ENCODE measurements at places on chromosomes 16 and 17.

DNA sequence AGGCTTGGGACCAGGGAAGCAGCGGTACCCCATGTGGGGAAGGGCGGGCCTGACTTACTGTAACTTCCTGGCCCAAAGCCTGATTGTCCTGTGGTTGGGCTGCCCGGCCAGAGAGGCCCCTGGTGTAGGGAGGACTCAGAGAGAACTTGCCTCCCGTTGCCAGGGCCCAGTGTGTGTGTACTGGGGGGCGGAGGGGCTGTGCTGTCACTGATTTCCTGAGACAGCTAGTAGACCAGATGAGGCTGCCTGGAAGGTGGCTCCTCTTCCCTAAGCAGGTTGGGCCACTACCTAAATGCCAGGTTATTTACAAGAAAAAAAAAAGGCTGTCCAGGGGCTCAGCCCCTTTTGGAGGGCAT lies 16.7 kb downstream of the SOCS3 start:
- DNase-seq = peak; percentile 55

- no peak for DNase-seq
Measured at GRCh38 chr17:2701996-2702741, 9.4 kb downstream of the CLUH start.

GRCh38 chr17:41813152-41813680 lies 412 bp downstream of the FKBP10 start:
- DNase-seq = no peak

- DNase-seq = peak; percentile 60
Measured at GRCh38 chr16:15897834-15898254, 9.4 kb upstream of the CEP20 start.

DNA sequence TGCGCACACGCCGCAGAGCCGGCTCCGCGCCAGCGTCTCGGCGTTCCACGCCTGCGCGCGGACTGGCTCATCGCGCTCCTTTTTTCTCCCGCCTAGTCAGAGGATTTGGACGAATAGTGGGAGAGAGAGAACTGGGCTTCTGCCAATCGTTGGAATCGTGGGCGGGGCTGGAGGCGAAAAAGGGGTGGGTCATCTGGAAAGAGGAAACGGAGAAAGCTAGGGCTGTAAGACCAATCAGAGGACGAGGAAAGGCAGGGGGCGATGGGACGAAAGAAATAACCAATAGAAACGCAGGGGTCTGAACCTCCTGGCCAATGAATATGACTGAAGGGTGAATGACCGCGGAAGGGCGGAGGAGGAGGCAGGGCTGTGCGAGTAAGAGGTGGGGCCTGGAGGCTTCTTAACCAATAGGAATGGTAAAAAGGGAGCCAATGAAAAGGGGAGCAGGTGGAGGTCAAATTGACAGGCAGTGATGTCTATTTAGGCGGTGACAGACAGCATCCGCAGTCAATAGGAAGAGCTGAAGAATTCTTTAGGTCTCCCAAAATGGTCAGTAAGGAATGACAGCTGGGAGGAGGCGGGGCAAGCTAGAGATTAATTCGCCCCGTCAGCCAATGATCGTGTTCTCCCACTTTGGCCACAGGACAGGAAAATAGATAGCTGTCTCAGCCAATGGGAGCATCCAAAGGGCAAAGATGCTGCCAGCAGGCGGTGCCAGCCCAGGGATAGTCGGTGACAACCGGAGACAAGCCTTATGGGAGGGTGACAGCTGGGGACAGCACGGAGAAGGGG lies at the start of gene TBC1D10B:
Gene TBC1D10B (minus strand): TSS at position 39 of the 792 bp plus-strand sequence. CDS start 311 bp downstream, outside the sequence.
- DNase-seq = peak; percentile 98

DNA sequence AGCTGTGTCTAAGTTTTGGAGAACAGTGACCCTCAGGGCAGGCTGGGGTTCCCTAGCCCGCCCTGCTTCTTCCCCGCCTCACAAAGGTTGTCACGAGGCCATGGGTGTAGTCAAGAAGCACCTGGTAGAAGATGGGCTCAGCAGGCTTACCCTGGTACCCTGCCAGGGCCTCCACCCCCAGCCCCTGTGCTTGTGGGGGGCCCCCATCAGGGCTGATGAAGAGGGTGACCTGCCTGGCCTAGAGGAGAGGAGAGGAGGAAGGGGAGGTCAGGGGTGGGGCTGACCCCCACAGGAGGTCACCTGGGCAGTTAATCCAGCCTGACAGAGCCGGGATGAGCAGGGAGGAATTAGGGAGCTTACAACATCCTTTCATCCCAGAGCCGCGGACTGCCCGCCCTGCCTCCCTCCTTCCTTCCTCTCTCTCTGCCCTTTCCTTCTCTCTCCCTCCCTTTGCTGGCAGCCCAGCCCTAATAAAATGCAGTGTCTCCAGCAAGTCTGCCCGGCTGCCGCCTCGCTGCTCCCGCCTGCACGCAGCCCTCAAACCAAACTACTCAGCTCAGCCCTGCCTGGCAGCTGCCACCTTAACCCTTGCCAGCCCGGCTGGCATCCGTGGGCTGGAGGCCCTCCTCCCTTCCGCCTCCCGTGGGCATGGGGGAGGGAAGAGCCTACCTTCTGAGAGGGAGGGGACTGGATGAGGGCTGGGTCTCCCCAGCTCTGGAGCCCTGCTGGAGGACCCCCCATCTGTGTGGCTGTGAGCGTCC lies 7.2 kb downstream of the DLX3 start:
- DNase-seq = no peak

GRCh38 chr16:81778861-81779535 lies at the start of gene PLCG2:
Gene PLCG2 (plus strand): TSS chr16:81779291. CDS start chr16:81785990, 6,699 bp downstream.
- DNase-seq = peak; percentile 93

DNA sequence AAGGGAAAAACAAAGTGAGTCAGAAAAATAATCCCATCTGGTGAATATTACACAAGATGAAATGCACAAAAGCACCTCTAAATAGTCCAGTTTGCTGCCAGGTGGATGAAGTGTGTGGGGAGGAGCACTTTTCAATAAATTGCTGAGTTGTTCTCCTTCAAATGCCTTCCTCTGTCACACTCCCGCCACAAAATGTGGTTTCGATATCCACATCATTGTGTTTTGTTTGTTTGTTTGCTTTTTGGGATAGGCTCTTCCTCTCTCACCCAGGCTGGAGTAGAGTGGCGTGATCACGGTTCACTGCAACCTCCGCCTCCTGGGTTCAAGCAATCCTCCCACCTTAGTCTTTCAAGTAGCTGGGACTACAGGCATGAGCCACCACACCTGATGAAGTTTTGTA lies 24.6 kb upstream of the SHISA9 start:
- no peak for DNase-seq

DNA sequence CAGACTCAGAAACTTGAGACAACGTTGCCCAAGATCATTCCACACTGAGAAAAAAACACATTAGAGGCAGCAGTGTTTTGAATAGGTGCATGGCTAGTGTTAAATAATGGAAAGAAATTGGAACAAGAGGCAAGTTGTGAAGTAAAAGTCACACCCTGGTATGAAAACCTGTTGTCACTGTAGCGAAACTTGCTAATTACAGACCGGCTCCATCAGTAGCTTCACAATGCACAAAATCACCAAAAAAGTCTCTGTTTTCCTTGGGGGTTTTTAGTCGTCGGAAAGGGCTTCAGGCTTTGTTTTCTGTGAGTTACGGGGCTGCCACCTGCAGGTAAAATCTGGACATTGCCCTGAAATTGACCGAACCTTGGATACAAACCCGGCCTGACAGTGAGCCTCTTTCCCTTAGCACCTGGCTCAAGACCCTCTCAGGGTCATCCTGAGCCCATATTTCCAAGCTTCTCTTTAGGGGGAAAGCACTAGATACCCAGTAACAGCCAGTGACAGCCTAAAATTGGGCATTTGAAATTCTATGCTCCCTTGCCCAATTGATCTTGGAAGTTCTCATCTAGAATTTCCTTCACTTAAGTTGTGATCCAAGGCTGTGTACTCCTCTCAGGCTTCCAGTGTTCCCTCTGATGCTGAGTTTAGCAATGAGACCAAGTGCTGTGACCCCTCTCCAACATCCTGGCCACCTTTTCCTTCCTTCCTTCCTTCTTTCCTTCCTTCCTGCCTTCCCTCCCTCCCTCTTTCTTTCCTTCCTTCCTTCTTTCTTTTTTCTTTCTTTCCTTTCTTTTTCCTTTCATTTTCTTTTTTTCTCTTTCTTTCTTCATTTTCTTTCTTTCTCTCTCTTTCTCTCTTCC lies 7.2 kb upstream of the GRB2 start:
- peak; percentile 71 for DNase-seq

GRCh38 chr17:55730808-55731207 lies 8.1 kb upstream of the TMEM100 start:
- no peak for DNase-seq

DNA sequence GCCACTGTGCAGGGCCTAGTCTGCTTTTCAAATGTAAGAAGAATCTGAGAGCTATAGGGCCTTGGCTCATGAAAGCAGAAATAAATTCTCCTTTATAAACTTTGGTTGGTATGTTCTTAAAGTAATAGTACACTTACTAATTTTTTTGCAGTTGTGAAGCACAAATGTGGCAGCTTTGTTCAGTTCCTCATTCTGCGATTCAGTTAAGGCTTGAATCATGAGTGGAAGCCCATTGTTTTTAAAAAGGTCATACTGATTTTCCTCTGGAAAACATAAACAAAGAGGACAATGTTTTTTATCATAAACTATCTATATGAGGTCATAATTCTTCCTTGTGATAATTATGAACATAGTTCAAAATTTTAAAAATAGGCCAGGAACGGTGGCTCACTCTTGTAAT lies 23.6 kb upstream of the DYNC1LI2 start:
- peak; percentile 25 for DNase-seq

GRCh38 chr17:35315283-35315682 lies 58.1 kb downstream of the SLFN11 start:
- no peak for DNase-seq

DNA sequence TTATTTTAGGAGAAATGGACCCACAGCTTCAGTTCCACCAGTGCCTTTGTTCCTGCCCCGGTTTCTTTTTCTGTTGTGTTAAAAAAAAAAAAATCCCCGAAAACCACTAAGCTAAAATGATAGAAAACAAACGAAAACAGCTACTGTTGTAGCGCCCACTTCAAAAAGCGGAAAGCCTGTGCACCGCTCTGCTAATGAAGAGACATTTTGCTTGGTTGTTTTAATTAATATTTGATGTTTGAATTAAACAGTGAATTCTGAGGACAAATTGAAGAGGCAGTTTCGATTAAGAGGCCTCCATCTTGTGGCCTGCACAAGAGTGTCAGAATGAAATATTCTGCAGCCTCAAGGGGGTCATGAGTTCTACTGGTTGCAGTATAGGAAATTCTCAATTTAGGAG lies 186.7 kb downstream of the RPTOR start:
- no peak for DNase-seq

GRCh38 chr17:66135896-66136295 lies 56.0 kb downstream of the CEP112 start:
- no peak for DNase-seq

DNA sequence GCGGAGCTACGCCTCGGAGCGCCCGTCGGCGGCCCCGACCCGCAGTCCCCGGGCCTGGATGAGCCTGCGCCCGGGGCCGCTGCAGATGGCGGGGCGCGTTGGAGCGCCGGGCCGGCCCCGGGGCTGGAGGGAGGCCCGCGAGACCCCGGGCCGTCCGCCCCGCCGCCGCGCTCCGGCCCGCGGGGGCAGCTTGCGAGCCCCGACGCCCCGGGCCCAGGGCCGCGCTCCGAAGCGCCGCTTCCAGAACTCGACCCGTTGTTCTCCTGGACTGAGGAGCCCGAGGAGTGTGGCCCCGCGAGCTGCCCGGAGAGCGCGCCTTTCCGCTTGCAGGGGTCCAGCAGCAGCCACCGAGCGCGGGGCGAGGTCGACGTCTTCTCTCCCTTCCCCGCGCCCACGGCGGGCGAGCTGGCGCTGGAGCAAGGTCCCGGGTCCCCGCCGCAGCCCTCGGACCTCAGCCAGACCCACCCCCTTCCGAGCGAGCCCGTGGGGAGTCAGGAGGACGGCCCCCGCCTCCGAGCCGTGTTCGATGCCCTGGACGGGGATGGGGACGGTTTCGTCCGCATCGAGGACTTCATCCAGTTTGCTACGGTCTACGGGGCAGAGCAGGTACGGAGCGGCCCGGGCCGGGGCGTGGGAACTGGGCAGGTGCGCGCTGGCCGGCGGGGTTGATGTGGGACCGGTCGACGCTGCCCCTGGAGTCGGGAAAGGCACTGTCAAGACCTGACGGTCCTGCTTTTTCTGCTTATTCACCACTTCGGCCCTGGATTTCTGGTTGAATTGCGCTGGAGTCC lies 861 bp downstream of the RAB11FIP3 start:
- DNase-seq = peak; percentile 37

- DNase-seq = no peak
Measured at GRCh38 chr16:11198828-11199227, 57.2 kb downstream of the SOCS1 start.

- DNase-seq = peak; percentile 49
Measured at GRCh38 chr16:1678500-1679098, 520 bp downstream of the JPT2 start.

DNA sequence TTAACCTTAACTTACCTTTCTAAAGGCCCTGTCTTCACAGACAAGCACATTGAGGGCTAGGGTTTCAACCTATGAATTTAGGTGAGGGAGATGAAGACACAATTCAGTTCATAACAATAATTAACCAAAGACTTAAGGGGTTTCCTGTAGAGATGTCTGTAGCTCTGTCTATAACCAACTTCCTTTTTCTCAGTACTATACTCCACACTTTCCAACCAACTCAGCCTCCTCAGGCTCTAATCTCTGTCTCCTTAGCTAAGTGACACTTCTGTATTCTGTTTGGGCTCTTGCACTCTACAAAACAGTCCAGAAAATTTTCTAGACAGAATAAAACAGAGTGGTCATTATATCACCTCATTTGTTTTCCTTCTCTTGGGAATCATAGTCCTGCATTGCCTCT lies 25.8 kb downstream of the CAPNS2 start:
- peak; percentile 41 for DNase-seq

- DNase-seq = no peak
Measured at GRCh38 chr16:7597677-7598076, 265.0 kb downstream of the RBFOX1 start.

DNA sequence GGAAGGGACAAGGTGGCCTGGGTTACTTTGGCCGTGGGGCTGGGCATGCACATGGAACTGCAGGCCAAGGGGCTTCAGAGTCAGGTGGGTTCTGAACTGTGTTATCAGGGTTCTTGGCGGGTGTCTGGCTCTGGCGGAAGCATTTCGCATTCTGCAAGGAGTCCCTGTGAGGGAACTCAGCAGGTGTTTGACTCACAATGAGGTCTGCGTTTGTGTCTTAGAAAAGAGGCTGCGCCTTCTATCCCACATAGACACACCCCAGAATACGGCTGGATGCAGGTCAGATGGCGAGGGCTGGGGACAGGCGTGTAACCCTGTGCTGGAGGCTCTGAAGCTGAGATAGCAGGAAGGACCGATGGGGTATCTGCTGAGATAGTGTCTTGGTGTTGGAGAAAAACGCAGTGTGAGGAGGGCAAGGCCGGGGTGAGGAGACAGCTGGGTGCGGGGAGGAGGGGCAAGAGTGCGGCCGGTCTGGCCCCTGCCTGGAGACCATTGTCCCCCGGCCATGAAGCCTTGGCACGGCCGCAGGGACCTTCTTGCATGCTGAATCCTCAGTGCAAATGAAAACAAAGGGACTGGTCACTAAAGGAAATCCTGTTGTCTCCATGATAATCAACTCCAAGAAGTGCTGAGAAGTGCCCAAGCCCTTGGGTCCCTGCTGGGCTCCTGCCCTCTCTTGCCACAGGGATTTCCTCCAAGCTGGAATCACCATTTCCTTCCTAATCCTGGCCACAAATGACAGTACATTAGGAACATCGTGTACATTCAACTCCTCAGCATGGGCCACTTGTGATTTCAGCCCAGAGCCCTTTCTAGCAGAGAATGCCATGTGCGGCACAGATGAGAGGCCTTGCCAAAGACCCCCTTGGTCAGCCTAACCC lies 22.8 kb upstream of the MTSS2 start:
- DNase-seq = no peak
